ENCODE measurements at places on chromosomes 4 and X.

GRCh38 chr4:125121581-125121980, 193.2 kb upstream of the FAT4 start:
- DNase-seq: no peak

- DNase-seq: no peak
These were observed 290.0 kb downstream of the ANK2 start for GRCh38 chr4:113339430-113339813.

DNA sequence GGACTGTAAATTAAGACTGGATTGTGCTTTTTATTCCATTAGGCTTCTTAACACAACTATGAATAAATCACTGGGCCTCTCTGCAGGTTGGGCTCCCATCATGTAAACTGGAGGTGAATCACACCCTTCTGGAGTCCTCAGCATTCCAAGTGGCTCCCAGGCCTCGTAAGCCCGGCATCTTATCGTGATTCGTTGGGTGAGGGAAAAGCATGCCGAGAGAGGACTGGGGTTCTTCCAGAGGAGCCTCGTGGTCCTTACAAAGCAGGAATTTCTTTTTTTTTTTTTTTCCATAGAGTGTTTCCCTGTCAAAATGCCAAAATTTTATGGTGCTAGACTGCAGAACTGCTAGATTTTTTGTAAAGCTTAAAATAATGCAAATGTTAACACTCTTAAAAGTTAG, 20.0 kb downstream of the CLDN22 start:
- DNase-seq: no peak

GRCh38 chr4:8748236-8748575, 123.4 kb downstream of the HMX1 start:
- no peak for DNase-seq

DNA sequence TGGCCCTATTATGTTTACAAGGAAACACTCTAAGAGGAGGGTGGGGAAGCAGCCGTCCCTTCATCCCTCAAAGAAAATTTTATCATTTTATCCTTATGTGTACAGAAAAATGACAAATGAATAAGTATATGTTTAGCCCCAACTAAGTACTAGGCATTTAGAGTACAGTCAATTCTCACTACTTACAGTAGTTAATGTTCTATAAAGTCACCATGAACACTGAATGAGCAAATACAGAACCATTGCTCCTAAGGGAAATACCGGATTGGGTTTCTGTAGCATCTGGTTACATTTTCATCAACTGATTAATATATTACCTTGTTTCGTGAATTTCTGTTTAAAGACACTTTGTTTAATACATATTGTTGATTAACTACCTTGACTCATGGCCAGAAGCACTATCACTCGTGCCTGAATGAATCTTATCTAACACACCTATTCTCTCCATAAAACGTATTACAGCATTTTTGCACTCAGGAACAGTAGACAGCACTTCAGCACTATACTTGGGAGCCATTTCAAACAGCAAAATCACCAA, 109.3 kb downstream of the ASB9 start:
- DNase-seq: no peak

- no peak for DNase-seq
These were observed 13.3 kb downstream of the FGF5 start for GRCh38 chr4:80279751-80280150.

DNA sequence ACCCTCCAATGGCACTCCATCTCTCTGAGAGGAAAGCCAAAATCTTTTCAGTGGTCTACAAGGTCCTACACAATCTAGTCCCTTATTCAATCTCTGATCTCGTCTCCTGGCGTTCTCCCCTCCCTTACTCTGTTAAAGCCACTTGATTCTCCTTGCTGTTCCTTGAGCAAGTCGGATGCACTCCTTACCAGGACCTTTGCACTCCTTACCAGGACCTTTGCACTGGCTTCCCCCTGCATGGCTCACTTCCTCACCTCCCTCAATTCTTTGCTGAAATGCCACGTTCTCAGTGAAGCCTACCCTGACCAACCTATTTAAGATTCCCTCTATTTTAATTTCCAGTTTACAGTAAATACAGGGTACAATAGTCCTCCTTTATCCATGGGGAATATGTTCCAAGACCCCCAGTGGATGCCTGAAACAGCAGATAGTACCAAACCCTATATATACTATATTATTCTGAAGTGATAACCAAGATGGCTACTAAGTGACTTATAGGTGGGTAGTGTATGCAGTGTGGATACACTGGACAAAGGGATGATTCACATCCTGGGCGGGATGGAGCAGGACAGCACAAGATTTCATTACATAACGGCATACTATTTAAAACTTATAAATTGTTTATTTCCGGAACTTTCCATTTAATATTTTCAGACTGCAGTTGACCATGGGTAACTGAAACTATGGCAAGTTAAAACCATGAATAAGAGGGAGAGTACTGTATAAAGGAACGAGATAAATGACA, 6.5 kb upstream of the DLG3 start:
- no peak for DNase-seq

- DNase-seq: no peak
These were observed 10.5 kb downstream of the KLF3 start for GRCh38 chr4:38674258-38675144.

DNA sequence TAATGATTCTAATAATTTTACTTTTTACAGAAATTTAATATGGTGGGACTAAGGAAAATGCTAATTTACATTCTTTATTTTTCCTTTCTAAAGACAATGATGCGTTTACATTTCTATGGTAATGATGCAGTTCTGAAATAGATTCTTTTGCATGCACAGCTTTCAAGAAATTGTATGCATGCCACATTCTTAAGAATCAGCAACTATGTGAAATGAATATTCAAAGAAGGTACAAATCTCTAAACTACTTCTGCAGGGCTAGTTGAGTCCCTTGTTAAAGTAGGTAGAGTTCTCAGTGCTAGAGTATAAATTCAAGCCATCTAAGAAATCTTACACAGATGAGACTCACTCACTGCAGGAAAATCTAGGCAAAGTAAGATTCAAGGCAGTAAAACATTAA, 24.5 kb upstream of the GRID2 start:
- DNase-seq: no peak

GRCh38 chr4:33184657-33185290, 2464.6 kb downstream of the PCDH7 start:
- DNase-seq: no peak

DNA sequence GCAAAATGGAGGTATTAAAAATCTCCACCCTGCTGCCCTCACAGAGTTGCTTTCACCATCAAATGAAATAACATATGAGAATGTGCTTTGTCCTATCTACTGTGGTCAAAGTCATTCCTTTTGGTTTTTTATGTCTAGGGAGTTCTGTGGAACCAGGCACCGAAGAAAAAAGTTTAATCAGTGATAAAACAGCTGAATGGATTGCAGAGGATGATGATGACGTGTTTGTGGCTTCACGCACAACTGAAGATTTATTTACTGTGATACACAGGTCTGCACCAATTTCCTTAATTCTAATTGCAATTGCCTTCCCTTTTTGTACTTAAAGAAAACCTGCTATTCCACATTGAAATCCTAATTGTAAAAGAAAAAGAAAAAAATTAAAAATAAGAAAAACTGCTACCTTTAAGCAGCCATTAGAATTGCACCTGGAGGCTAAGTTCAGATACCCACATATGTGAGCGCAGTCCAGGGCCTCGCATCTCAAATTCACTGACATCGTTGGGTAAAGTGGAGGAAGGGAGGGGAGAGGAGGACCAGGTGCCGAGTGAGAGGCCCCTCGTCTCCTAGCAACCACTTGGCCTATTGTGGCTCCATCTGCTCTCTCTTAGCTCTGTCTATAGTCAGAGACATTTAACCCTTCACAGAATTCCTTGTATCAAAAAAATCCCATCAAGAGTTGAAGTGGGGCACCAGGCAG, 10.5 kb upstream of the RTL5 start:
- no peak for DNase-seq

GRCh38 chrX:33138677-33139249, 72.6 kb downstream of the DMD start:
- DNase-seq: no peak

- DNase-seq: no peak
These were observed 36.7 kb downstream of the PF4 start for GRCh38 chr4:73945140-73945539.

DNA sequence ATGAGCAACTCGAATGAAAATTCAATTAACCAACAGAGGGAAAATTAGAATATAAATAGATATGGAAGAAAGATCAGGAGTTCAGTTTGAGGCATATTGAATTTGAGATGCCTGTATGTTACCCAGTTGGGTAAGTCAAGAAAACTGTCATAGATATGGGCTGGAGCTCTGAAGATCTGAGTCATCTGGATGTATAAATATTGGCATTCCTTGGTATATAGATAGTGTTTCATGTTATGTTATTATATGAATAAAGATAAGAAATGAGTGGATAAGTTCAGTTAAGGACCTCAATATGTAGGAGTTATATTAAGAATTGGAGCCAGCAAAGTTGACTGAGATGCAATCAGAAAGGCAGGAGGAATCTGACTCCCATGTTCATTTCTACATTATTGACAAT, 543.6 kb upstream of the SMIM31 start:
- DNase-seq: no peak

DNA sequence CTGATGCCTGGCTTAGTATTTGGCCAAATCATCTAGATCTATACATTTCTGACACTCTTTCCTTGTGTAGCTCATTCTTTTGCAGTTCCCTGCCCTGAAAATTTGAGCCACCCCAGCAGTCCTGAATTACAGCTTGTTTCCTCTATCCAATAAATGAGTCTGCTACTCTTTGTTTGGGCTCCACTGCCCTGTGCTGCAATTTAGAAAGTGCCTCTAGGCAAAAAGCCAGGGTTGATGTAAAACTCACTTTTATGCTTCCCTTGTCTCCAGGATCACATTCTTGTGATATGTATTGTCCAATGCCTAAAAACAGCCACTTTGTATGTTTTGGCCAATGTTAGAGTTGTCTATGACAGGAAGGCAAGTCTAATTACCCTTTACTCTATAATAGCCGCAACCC, 101.7 kb upstream of the MAP3K15 start:
- no peak for DNase-seq

All from activated T-cell treated with anti-CD3 and anti-CD28 coated beads for 1 hour (primary cell).